ENCODE measurements at places on chromosomes 13 and 19.

- DNase-seq = no peak
These were observed 47.8 kb downstream of the TSHZ3 start for GRCh38 chr19:31301306-31301980.

- no peak for DNase-seq
These were observed 356.9 kb downstream of the NDFIP2 start for GRCh38 chr13:79837741-79838450.

DNA sequence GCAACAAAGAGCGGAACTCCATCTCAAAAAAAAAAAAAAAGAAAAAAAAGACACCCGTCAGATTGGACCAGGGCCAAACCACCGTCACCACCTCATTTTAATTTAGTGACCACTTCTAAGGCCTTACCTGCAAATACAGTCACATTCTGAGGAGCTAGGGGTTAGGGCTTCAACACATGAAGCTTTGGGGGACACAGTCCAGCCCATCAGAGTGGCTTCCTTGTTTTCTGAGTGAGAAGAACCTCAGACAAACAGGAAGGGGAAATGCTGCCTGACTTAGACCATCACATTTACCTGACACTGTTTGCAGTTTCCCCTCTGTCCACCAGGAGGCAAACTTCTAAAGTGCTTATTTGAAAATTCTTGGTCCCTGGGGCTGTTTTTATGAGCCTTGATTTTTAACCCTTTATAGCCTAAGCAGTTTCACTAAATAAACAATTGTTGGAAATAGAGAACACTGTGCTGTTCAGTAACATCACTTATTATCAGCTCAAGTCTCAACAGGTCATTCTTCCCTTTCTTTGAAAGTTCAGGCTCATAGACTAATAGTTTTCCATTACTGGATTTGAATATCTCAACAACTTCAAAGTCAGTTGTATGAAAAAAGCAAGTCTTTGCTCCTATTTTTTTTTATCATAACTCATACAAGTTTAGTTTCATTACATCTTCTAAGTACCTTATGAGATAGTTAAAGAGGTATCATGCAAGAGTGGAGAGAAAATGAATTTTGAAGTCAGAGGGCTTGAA, 74.9 kb upstream of the WASF3 start:
- peak; percentile 73 for DNase-seq

DNA sequence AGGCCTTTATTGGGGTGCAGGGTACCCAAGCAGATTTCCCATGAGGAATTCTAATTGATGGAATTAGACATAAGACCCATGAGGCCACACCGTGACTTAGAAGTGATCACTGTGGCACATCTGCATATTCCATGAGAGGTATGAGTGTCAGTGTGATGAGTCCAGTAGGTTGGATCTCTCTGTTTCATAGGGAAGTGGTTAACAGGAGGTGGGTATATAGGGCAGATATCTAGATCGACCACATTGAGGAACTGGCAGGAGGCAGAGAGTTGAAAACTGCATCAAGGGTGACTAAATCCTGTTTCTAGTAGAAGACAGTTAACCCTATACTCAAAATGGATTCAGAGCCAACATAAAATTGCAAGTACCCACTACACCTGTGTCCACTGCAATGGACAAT, 68.6 kb upstream of the MIR17HG start:
- no peak for DNase-seq

- no peak for DNase-seq
These were observed 48.6 kb downstream of the CHST8 start for GRCh38 chr19:33670398-33670797.

- DNase-seq = no peak
These were observed 27.0 kb downstream of the NFIX start for GRCh38 chr19:13022111-13022858.

- DNase-seq = no peak
These were observed 48.6 kb downstream of the LHFPL6 start for GRCh38 chr13:39554371-39554770.

DNA sequence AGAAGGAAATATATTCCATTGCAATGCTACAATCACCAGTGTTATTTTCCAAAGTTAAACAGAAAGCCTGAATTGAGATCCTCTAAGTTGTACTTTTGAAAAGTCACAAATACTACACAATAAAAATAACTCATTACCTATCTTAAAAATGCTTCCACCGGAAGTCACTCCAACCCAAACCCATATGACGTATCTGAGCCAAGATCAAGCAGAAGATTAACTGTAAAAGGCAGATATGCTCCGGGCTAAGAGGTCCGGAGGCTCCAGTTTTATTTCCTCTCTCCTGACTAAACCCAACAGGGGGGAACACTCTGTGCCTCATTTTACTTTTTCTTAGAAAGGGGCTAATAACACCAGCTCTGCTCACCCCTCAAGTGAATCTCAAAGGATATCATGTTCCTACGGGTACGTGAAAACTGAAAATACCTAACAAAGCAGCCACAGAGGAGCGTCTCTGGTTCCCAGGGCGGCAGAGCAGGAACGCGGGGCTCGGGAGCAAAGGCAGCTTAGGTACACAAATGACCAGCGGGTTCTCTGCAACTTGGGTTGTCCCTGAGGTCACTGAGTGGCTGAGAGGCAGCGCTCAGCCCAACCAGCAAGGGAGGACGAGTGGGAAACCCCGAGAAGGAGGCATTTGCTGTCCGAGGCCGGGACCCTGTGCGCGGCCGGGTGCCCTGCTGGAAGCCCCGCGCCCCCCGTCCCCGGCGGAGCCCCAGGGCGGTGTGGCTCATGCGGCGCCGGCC, 750 bp downstream of the RAB20 start:
- DNase-seq = no peak

GRCh38 chr19:27774827-27775226, 1438.1 kb downstream of the UQCRFS1 start:
- no peak for DNase-seq

DNA sequence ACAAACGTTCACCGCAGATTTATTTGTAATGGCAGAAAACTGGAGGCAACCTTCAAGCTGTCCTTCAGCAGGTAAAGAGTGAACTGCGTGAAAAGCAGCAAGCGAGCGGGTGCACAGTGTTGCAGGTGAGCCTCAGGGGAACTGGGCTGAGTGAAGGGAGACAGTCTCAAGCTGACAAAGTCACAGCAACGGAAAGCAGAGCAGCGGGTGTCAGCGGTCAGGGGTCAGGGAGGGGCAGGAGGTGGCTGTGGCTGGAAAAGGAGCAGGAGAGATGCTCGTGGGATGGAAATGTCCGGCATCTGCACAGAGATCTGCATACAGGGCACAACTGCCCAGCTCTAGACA, 8.5 kb upstream of the RASA3 start:
- DNase-seq = no peak

- no peak for DNase-seq
These were observed 23.3 kb downstream of the LYPD4 start for GRCh38 chr19:41821003-41821735.

DNA sequence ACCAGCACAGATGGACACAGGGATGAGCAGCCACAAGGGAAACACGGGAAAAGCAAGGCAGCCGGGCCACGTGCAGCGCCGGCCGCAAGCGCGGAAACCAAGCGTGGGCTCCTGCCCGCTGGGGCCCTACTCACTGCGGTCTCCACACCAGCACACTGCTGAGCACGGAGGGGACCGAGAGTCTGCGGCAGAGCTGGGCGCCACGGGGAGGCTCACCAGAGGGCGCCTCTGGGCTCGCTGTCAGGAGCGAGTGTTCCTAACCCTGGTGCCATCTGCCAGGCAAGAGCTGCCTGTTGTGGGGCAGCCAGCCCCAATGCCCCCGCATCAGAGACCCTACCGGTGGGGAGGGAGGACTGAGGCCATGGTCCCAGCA, 26.5 kb downstream of the MPND start:
- no peak for DNase-seq

GRCh38 chr13:101930331-101930730, 471.5 kb downstream of the FGF14 start:
- DNase-seq = no peak

All from mesothelial cell of epicardium (in vitro differentiated cells).